ENCODE measurements at places on chromosomes 6 and 20.

DNA sequence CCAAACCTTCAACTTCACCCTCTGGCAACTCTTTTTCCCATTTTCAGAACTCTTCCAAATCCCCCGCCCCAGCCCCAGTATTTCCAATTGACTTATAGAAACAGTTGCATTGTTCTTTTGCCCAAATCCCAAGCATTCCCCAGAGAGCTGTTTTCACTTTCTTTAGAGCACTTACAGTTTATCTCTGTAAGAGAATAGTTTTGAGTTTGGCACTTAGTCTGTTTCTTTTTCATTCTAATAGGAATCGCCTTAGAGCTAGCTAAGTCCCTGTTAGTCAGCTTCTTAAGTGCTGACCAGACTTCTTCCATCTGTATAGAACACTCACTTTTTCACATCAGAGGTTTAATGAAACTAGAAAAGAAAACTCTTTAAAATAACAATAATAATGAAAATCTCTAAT lies 374.2 kb upstream of the FLRT3 start:
- H3K27me3 ChIP-seq: no peaks in the 10 kb centered on the region
- no peak for DNase-seq
- H3K4me1 ChIP-seq: no peaks in the 10 kb centered on the region
- H3K36me3 ChIP-seq: no peaks in the 10 kb centered on the region
- no peak overlapping the region for H3K4me3 ChIP-seq

- H3K36me3 ChIP-seq: no peaks in the 10 kb centered on the region
- DNase-seq: no peak
- no peak overlapping the region for H3K27ac ChIP-seq
- H3K4me3 ChIP-seq: no peak overlapping the region
Measured at GRCh38 chr20:13685623-13686022, 46.9 kb upstream of the TASP1 start.

- H3K27me3 ChIP-seq: peaks cover 31% of the 10 kb centered on the region
- no peak overlapping the region for H3K4me3 ChIP-seq
- peaks cover 42% of the 10 kb centered on the region for H3K4me1 ChIP-seq
- H3K27ac ChIP-seq: no peak overlapping the region
- DNase-seq: no peak
- peaks cover 1% of the 10 kb centered on the region for H3K36me3 ChIP-seq
Measured at GRCh38 chr6:6915219-6915618, 192.5 kb upstream of the RREB1 start.

DNA sequence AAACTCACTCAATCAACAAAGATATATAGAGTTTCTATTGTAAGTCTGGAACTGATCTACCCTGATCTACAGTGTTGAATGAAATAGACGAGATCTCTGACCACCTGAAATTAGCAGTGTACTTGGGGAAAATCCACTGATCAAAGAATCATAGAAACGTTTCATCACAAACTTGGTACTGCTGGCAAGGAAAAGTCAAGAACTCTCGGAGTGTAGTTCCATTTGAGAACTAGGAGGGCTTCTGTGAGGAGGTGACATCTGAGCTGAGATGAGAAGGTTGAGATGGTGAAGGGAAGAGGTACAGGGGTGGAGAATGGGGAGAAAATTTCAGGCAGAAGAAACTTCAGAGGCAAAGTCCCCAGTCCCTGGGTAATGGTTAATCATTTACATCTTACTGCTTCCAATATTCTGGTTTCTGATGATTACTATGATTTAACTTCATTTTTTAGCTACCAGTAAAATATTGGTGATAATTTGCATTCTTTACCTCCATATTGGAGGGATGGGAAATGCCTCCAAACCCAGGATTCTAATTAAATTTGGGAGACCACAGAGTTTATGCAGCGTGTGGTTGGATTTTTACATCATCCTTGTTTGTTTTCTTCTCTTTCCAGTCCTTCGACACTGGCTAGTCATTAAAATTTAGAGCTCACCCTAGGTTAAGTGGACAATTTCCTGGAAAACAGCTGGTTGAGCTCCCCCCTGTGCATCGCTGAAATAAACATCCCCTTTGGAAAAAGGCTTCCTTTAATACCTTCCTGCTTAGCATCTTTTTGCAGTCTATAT lies 191.9 kb downstream of the BCAS1 start:
- no peaks in the 10 kb centered on the region for H3K27me3 ChIP-seq
- DNase-seq: no peak
- H3K27ac ChIP-seq: no peak overlapping the region
- H3K36me3 ChIP-seq: peaks cover 6% of the 10 kb centered on the region
- H3K4me1 ChIP-seq: peaks cover 49% of the 10 kb centered on the region
- no peak overlapping the region for H3K4me3 ChIP-seq

DNA sequence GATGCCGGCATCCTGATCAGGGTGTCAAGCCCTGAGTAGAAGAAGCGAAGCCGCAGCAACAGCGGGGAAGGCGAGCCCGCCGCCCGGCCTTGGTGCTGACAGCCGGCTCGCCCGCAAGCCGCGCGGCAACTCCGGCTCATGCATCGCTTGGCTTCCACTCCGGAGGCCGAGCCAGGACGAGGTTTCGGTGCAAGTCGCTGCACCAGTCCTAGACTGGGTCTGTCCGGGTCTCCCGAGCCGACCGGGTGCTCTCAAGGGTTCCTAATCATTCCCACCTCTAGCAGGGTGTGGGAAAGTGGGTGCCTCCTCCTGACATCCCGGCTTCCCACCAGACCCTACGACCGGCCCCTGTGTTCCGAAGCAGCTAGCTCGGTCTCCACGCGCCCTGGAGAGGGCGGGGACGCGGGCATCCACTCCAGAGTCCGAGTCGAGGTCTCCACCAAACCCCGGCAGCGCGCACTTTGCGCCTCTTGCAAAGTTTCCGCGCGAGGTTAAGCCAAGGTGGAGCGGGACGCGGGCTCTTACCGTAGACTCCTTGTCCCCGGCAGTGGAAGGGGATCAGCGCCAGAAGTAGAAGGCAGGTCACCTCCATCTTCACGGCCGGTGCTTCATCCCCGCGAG lies 1.4 kb downstream of the MDGA1 start:
- peaks cover 27% of the 10 kb centered on the region for H3K4me1 ChIP-seq
- H3K27ac ChIP-seq: no peak overlapping the region
- H3K4me3 ChIP-seq: peak overlapping the region; percentile 80
- peak; percentile 40 for DNase-seq

- H3K27me3 ChIP-seq: peaks cover 5% of the 10 kb centered on the region
- H3K36me3 ChIP-seq: no peaks in the 10 kb centered on the region
- no peaks in the 10 kb centered on the region for H3K4me1 ChIP-seq
Measured at GRCh38 chr6:45877970-45878590, 137.6 kb downstream of the CLIC5 start.

GRCh38 chr6:62976566-62976965 lies 234.7 kb upstream of the FKBP1C start:
- H3K36me3 ChIP-seq: no peaks in the 10 kb centered on the region
- H3K27me3 ChIP-seq: no peaks in the 10 kb centered on the region
- no peaks in the 10 kb centered on the region for H3K4me1 ChIP-seq

DNA sequence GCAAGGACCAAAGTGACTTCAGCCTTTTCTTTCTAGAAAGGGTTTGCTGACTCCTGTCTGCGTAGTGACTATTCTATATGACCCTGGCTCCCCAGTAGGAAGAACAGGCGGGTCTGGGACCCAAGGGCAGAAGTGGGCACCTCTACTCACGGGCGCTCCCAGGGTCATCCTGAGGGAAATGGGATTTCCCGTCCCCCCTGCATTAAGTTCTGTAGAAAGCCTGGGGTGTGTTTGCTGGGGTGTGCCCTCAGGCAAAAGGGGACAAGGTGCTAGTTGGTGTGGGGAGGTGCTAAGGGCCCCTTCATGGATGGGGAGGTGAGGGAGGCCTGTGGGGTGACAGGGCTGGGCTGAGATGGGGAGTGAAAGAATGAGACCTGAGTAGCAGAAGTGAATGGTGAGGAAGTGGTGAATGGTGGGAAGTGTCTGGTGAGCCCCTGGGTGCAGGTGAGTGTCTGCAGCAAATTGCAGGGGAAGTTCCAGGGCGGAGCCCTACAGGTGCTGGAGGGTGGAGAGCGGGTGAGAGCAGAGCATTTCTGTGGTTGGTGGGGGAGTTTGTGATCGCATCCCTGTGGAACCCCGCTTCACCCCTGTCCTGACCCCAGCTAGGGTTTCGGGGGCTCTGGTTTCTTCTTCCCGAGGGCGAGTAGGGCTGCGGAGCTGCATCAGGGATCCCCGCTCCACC lies 21.1 kb downstream of the RAET1L start:
- peaks cover 63% of the 10 kb centered on the region for H3K4me1 ChIP-seq
- DNase-seq: peak; percentile 58
- H3K27ac ChIP-seq: peak overlapping the region; percentile 59
- H3K36me3 ChIP-seq: peaks cover 5% of the 10 kb centered on the region
- peak overlapping the region; percentile 83 for H3K4me3 ChIP-seq

GRCh38 chr6:138590796-138591709 lies 91.8 kb upstream of the NHSL1 start:
- no peak overlapping the region for H3K27ac ChIP-seq
- peaks cover 34% of the 10 kb centered on the region for H3K4me1 ChIP-seq
- peak; percentile 29 for DNase-seq
- no peaks in the 10 kb centered on the region for H3K27me3 ChIP-seq

DNA sequence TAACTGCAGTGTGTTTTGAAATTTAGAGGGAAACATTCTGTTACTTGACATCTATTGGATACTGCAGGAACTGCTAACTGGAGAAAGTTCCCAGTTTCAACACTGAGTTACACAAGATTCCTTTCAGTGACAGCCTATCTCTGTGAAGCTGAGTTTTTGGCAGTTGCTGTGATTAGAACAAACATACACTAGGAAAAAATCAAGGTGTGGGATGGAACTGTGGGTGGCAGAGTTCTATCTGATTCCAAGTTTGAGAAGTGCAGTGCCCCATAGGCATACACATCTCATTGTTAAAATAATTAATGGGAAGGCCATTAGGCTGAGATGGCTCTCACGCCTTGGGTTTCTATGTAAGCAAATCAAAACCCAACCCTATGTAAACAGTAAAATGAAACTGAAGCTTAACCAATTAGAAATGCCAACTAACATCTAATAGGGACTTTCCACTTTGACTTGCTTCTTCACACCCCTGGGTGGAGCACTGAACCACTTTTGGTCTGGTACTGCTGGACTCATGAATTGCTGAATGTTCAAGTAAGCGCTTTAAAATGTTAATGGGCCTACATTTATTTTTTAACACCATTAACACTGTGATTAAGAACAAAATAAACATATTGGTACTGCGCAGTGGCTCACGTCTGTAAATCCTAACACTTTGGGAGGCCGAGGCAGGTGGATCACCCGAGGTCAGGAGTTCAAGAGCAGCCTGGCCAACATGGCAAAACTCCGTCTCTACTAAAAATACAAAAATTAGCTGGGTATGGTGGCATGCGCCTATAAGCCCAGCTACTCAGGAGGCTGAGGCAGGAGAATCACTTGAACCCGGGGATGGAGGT lies 55.2 kb upstream of the TBC1D7 start:
- H3K36me3 ChIP-seq: peaks cover 12% of the 10 kb centered on the region
- H3K27ac ChIP-seq: no peak overlapping the region
- H3K4me1 ChIP-seq: peaks cover 7% of the 10 kb centered on the region
- no peak for DNase-seq
- no peaks in the 10 kb centered on the region for H3K27me3 ChIP-seq

DNA sequence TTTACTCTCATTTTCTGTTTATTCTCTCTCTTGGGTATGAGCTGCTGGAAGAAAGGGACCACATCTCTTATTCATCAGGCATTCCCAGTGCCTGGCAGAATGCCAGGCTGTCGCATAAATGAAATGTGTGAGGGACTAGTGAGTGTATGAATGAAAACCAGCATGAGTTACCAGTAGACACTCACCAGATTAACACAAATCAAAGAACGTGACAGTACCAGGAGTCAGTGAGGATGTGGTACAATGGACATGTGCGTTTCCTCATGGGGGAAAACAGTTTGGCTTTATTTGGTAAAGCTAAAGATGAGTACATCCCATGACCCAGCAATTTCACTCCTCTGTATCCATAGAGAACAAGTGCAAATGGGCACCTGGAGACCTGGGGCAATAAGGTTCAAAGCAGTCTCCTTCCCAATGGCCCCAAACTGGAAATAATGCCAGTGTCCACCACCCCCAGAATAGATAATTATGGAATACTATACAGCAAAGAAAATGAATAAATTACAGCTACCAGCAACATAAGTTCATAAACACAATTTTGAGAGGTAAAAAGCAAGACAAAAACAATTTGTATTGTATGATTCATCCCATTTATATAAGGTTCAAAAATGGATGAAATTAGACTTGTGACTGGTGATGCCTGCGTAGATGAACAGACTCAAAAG lies 93.3 kb downstream of the CDH22 start:
- no peaks in the 10 kb centered on the region for H3K4me1 ChIP-seq
- H3K27me3 ChIP-seq: peaks cover 21% of the 10 kb centered on the region
- H3K27ac ChIP-seq: no peak overlapping the region
- H3K4me3 ChIP-seq: no peak overlapping the region
- no peaks in the 10 kb centered on the region for H3K36me3 ChIP-seq

DNA sequence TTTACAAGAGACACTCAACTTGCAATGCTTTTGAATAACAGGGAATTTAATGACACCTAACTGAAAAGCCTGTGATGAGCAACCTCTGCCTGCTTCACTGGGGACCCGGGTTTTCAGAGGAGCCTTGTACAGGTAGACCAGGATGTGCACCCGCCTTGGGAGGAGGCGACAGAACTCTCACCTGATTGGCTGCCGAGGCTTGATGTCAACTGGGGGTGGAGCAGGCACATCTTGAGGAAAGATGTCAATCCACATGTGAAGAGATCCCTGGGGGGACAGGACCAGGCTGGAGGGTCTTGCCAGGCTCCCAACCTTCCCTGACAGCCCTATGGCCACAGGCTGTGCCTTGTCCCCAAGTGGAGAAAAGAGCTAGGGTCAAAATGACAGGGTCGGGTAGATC lies 19.8 kb downstream of the ERGIC3 start:
- H3K27ac ChIP-seq: no peak overlapping the region
- H3K4me1 ChIP-seq: no peaks in the 10 kb centered on the region

DNA sequence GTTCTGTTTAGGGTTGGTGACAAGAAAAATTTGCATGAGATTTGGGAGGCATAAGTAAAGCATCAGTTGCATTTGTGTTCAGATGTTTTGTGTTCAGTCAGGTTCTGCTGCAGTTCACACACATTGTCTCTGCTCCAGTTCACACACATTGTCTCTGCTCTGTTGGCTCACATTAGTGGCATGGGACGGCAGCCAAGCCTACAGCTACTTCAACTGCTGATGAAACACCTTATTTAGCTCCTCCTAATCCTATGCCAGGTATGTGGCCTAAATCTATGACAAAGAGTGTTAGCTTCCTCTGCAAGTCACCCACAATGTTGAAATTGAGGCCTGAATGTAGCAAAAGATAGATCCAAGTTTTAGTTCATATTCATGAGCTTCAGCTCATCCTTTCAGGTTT lies 278.1 kb upstream of the SYNCRIP start:
- H3K36me3 ChIP-seq: no peaks in the 10 kb centered on the region
- no peak overlapping the region for H3K4me3 ChIP-seq

GRCh38 chr20:51132279-51132678 lies 109.4 kb upstream of the KCNG1 start:
- no peak overlapping the region for H3K4me3 ChIP-seq
- H3K36me3 ChIP-seq: no peaks in the 10 kb centered on the region
- peaks cover 12% of the 10 kb centered on the region for H3K27me3 ChIP-seq
- no peak for DNase-seq

GRCh38 chr6:92341201-92341600 lies 1078.2 kb downstream of the EPHA7 start:
- H3K36me3 ChIP-seq: no peaks in the 10 kb centered on the region
- no peak for DNase-seq
- H3K4me3 ChIP-seq: no peak overlapping the region
- H3K27ac ChIP-seq: no peak overlapping the region
- H3K27me3 ChIP-seq: no peaks in the 10 kb centered on the region

- H3K4me3 ChIP-seq: no peak overlapping the region
- no peak overlapping the region for H3K27ac ChIP-seq
- H3K27me3 ChIP-seq: peaks cover 4% of the 10 kb centered on the region
- H3K4me1 ChIP-seq: no peaks in the 10 kb centered on the region
Measured at GRCh38 chr6:39785281-39785680, 6.9 kb upstream of the DAAM2 start.

- H3K27ac ChIP-seq: no peak overlapping the region
- no peak for DNase-seq
- no peaks in the 10 kb centered on the region for H3K36me3 ChIP-seq
- peaks cover 9% of the 10 kb centered on the region for H3K27me3 ChIP-seq
- peaks cover 5% of the 10 kb centered on the region for H3K4me1 ChIP-seq
Measured at GRCh38 chr6:107641500-107641941, 151.6 kb downstream of the SOBP start.
